ENCODE measurements at places on chromosomes 12 and 14.

- DNase-seq = no peak
Measured at GRCh38 chr14:73232984-73233383, 4.3 kb upstream of the PAPLN start.

DNA sequence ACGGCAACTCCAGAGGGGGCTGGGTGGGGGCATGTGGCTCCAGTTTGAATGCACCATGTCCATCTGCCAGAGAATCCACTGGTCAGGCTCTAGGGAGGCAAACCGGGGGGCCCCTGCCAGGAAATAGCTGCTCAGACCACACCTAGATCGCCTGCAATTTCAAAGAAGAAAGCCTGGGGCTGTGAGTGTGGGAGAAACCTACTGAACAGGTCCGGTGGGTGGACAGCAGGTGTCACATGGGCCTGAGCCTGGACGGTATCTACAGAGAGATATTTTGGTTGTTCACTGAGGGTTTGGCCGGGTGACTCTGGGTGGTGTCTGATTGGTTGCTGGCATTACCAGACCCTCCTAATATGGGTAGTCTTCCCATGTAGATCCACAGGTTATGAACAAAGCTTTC lies 32.0 kb downstream of the DAO start:
- no peak for DNase-seq

- DNase-seq = no peak
Measured at GRCh38 chr14:101628975-101629374, 67.7 kb downstream of the DIO3 start.

DNA sequence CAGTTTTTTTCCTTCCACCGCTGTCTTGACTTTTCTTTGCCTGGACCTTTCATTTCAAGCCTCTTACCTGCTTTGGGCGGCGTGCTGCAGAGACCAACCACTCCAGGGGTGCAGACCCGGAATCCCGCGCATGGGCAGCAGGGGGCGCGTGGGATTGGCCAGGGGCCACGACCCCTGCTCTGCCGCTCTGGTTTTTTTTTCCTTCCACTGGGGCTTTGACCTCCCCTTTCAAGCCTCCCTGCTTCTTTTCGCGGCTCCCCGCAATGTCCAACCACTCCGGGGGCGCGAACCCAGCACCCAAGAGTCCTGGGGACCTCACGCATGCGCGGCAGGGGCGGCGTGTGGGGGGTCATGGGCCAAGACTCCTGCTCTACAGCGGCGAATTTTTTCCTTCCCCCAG lies 325.1 kb downstream of the ALG10 start:
- DNase-seq = no peak

DNA sequence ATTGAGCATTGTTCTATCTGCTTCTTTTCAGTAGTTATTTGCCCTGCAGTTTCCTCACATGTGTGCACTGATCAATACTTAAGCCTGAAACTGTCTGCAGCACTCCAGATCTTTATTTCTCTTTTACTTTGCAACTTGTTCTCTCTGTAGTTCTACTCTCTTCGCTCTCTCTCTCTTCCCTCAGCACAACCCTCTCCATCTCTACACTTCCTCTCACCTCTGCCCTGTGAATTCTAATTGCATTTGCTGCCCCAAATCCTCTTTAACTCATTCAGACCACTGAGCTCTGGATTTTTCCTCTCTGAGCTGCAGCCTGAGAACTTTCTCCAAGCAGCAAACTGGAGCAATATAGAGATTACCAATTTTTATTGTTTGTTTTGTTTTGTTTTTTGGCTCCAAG lies 1035.5 kb downstream of the FSCB start:
- no peak for DNase-seq
